ENCODE measurements at places on chromosomes 12 and 14. TPM values are rescaled to one million over a fixed set of nuclear protein-coding genes. Genes with fewer than 3 reads are reported as not detected.

Gene PPP1CC
- polyA plus RNA-seq = 211 TPM

DNA sequence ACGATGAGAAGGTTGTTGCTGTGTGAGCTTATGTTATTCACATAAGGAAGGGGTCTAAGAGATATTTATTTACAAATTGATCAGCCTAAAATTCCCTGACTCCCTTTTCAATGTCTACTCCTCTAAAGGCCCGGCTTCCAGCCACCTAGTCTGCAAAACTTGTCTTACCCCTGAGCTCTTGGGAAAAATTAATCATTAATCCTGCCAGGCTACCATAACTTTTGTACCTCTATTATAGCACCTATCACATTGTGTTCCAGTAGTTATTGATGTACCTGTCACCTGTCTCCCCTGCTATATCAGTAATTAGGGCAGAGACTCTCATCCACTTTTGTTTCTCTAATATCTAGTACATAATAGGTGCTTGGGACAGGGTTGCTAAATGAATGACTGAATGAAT, 29.3 kb upstream of the FRS2 start:
- no peak for DNase-seq

- DNase-seq = no peak
These were observed 2.1 kb upstream of the NCOR2 start for GRCh38 chr12:124569375-124570148.

DNA sequence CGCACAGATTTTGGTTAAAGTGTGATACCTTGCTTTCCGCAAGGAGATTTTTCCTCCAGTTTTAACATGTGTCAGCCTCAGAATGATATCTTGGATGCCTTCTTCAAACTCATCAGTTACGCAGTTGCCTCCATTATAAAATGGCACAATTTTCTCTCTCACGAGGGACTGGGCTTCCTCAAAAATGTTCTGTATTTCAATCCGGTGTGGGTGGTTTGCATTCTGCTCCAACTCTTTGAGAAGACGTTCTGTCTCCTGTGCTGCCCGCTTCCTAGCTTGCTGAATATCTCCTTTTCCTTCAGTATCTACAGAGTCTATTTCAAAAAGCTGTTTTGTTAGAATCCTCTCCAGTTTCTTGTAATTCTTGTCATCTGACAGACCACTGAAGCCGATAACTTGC, 1.8 kb downstream of the BAG5 start:
- no peak for DNase-seq

Data from left kidney (tissue), 8 donors.